ENCODE measurements at places on chromosomes 11 and 22. TPM values are rescaled to one million over a fixed set of nuclear protein-coding genes. Genes with fewer than 3 reads are reported as not detected.
A peak's percentile ranks its signal among the peaks of the same experiment; 100 is the strongest.

Gene APLP2
- 276 TPM for total RNA-seq

Gene CDKN1C
- 54.3 TPM for total RNA-seq

Gene APBB1
- total RNA-seq: 85.0 TPM

Gene SOX6
- 5.0 TPM for total RNA-seq

Gene SHISA8
- total RNA-seq: not detected

Gene PKNOX2
- 4.7 TPM for total RNA-seq

GRCh38 chr11:18749681-18750319, 23.8 kb upstream of the IGSF22 start:
- H3K4me3 ChIP-seq: no peak overlapping the region
- H3K27ac ChIP-seq: no peak overlapping the region
- DNase-seq: no peak
- H3K4me1 ChIP-seq: no peaks in the 10 kb centered on the region
- H3K27me3 ChIP-seq: no peaks in the 10 kb centered on the region

DNA sequence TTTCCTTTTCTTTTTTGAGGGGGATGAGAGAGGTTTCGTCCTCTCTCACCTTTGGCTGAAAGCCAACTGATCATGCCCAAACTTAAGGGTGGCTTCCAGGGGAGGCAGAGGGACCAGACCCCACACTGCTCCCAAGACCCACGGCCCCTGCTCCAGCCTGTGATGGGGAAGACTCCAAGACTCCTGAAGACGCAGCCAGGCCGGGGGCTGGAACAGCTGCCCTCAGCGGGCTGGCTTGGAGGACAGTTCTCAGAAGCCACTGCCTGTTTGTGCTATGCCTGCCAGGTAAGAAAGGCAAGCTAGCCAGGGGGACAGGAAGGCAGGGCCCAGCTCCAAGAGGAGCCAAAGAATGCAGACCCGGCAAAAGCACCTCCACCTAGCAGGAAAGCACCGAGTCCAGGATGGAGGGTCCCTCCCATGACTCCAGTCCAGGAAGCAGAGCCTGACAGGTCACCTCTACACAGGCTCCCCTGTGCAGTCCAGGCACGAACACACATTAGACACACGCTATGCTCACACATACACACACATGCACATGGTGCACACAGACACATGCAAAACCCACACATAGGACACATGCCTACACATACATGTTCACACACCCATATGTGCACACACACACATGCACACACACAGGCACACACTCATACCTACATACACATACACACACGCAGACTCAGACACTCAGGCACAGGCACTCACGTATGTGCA, 31.3 kb downstream of the GNB1L start:
- no peak overlapping the region for H3K27ac ChIP-seq
- DNase-seq: peak; percentile 48
- H3K4me1 ChIP-seq: no peaks in the 10 kb centered on the region
- no peaks in the 10 kb centered on the region for H3K36me3 ChIP-seq

Data from sigmoid colon (tissue), 7 donors.